ENCODE measurements at places on chromosomes 12 and 14.

DNA sequence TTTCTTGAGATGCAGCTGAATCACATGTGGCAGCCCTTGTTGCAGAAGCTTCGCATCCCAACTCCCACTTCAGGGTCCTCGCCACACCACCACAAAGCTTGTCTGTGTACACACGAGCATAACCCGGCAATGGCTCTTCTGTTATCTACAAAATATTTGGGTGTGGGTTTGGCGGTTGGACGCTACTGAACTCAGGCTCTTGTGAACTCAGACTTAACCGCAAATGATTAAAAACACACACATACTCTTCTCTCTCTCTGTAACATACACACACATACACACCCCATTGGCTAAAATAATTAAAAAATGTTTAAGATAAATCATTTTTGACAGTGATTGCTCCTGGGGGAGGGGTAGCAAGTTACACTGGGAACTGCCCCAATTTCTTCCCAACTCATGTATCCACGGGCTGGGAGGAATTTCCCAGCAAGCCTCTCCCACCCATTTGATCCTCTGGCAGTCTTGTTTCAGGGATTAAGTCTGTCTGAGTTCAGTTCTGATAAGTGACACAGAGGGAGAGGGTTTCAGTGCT lies 63.7 kb upstream of the MANSC4 start:
- peak; percentile 92 for DNase-seq

- peak; percentile 19 for DNase-seq
These were observed 85.1 kb downstream of the BORCS5 start for GRCh38 chr12:12441843-12442461.

GRCh38 chr12:40376533-40377267 lies 151.9 kb downstream of the LRRK2 start:
- no peak for DNase-seq

DNA sequence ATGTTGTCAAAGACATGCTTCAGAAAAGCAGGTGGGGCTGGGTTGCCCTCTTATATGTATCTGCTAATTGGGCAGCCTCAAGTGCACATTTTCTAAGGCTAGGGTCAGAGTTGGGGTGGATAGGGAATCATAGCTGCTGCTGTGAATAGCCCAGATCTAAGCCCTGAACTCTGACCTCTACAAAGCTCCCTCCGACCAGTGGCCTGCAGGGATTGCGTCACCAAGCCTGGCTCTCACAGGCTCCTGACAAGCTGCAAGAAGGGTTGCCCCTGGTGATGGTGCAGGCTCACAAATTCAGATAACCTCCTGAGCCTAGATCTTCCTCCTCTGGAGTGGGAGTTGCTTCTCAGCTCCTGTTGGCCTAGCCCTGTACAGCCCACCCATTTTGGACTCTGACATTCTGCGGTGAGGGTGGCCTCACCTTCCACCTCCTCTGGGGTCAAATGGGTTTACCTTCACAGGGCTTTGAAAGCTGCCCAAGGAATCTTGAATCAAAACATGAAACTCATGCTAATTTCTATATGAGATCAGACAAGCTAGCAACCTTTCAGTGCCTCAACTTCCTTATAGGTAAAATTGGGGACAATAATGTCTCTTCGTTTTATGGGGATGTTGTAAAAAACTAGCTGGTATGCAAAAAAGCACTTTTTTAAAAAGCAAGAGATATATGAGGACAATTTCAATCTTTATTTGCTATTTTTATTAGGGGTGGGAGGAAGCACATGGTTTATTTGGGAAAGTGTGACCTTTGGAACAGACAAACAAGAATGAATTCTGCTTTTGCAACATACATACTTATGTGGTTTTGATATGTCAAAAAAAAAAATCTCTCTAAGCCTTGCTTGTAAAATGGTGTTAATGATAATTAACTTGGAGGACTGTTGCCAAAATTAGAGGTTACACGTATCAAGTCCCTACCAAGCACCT lies 4.9 kb upstream of the SUSD6 start:
- no peak for DNase-seq

DNA sequence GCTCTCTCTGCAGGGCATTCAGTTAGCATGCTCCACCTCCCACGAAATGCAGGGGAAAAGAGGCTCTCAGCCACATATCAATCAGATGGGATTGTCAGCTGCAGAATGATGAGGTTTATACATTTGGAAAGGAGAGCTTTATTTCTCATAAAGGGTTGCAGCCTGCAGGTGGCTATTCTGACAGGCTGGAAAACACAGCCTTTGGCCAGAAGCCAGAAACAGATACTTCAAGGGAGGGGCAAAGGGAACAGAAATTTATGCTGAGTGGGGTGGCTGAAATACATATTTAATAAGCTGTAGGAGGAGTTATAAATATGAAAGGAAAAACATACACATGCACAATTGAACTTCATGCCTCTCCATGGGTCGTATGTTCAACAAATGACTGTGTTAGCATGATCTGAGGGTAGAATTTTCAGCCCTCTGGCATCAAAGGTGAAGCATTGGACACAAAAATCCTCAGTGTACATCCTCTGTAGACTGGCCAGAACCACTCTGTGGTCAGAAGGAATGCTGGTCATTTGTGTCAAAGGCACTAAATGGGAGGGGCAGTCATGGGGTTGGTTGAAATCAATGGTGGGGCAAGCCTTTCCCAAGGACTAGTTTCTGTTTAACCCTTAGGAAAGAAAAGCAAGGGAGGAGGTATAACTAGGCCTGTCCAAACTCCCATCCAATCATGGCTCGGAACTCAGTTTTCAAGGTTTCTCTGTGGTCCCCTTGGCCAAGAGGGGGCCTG lies 62.4 kb downstream of the TMX1 start:
- DNase-seq = no peak

DNA sequence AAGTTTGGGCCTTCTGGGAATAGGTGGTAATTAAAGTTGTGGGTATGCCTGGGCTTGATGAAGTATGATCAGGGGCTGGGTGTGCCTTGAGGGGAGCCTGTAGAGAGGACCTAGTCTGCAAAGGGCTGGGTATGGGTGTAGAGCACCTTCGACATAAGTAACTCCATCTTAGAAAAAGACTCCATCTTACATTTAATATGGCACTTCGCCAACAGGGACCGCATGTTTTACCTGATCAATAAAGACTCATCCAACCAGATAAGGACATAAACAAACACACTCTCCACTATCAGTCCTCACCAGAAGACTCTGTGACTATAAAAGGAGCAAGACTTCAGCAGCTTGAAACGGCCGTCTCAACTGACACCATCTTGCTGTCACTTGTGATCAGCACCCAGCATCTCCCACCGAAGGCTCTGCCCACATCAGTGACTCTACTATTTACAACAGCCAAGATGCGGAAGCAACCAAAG lies 23.5 kb upstream of the GPR68 start:
- no peak for DNase-seq

- peak; percentile 72 for DNase-seq
These were observed 231.9 kb downstream of the C12orf75 start for GRCh38 chr12:105562199-105562971.

DNA sequence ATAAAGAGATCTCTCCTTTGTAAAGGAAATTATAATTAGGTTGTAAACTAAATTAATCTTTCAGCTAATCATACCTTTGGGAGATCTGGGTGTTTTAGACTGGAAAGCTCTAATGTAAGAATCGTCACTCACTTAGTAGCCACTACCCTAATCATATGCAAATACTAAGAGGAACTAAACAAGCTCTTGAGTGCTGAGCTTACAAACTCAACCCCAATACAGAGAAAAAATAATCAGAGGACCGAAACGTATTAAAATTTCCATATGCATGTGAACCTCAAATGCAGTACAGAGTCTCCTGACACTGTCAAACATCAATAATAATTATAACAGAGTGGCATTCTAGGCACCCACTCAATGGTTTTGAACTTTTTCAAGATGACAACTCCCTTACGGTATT lies 235.3 kb upstream of the FOXN3 start:
- no peak for DNase-seq

GRCh38 chr12:115574826-115575225 lies 702.7 kb downstream of the MED13L start:
- no peak for DNase-seq

DNA sequence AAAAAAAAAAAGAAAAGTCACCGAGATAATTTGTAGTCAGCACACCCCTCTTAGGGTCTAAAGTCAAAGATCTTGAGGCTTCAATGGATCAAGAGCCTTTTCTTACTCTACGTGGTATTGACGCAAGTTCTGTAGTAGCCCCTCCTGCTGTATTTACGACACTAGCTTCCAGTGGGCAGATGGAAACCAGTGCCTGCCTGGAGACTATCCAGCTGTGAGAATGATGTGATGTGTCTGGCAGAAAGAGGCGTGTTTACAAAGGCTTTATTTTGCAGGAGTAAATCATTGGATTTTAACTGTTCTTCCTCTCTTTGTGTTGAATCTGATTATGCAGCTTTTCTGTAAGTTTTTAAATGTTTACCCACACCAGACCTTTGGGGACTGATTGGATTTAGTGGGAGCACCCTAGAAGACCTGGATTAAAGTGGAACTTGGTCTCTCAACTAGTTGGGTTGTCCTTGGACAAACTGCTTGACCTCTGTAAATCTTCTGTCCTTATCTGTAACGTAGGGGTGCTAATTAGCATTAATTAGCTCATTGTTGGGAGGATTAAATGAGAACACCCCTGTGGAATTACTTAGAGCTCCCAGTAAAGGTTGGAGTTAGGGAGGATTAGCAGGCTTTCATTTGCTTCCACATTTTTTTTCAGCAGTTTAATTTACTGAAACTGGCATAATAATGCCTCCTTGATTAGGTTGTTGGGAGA lies 72.4 kb downstream of the RASSF3 start:
- no peak for DNase-seq

DNA sequence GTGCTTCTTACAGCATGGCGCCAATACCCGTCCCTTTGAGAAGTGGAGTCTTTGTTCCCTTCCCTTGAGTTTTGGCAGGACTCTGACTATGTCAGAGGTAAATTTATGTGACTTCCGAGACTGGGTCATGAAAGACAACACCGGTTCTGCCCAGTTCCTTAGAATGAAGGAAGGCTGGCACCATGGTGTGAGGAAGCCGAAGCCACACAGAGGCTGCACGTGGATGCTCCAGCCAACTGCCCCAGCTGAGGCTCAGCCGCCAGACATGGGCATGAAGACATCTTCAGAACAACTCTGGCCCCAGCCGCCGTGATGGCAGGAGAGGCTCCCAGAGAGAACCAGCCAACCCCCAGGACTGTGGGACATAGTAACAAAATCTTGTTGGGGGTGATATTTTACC lies 111.2 kb downstream of the CALM1 start:
- no peak for DNase-seq

GRCh38 chr14:99891266-99891665 lies 98.1 kb downstream of the EML1 start:
- DNase-seq = no peak

DNA sequence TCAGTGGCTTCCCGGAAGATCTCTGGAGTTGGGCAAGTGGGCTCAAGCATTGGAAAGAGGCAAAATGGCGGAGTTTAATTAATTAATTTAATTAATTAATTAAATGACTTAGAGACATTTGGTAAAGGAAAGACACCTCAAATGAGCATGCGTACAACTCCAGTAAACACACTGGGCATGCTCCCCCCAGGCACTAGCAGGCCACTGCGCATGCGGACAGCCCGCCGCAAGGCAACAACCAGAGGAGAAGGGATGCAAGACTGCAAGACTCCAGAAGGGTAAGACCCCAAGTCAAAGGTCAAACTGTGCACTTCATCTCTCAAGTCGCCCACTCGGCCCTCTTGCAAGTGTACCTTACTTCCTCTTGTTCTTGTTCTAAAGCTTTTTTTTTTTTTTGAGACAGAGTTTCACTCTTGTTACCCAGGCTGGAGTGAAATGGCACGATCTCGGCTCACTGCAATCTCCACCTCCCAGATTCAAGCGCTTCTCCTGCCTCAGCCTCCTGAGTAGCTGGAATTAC lies 57.8 kb upstream of the PSMC1 start:
- no peak for DNase-seq

- DNase-seq = no peak
These were observed 21.6 kb upstream of the TEX22 start for GRCh38 chr14:105376521-105377440.

- DNase-seq = no peak
These were observed 361.0 kb downstream of the DPF3 start for GRCh38 chr14:72532686-72533454.

DNA sequence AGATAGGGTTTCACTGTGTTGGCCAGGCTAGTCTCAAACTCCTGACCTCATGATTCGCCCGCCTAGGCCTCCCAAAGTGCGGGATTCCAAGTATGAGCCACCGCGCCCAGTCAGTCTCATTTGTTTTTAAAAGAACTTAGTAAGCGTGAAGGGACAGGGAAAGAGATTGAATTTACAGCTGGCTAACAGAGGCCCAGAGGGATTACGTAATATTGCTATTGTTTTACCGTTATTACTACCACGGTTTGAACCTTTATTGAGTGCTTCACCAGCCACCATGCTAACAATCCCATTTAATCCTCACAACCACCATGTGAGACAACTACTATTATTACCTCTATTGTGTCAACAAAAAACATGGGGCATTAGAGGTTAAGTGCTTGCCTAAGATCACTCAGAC lies 26.7 kb upstream of the BLTP3B start:
- DNase-seq = no peak
